Activated CD4-positive, alpha-beta T cell treated with anti-CD3 and anti-CD28 coated beads, Interleukin-2, Interleukin-6, amounts not matched to agents 100 ng/mL and 50 ng/mL, durations not matched to agents 16 hours and 8 hours (primary cell): ENCODE measurements at places on chromosomes 2 and 18.

GRCh38 chr2:207115715-207116364 is 49.9 kb downstream of the KLF7 start:
- no peak for DNase-seq

DNA sequence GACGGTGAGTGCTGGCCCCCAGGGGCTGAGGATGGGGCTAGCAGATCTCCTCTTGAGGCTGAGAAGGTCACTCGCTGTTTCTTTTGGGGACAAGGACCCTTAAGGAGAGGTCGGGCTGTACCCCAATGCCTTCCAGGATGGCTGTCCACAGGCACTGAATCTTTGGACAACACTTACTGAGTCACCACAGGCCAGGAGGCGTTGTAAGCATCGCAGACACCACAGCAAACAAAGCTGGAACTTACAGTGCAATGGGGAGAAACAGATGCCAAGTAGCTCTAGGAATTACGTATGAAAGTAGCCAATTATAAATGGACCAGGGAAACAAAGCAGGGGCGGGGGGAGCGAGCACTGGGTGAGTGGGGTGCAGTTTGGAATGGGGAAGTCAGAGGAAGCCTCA is 219.8 kb downstream of the GLI2 start:
- DNase-seq = no peak

GRCh38 chr2:60366135-60366712 is 187.2 kb downstream of the BCL11A start:
- no peak for DNase-seq

DNA sequence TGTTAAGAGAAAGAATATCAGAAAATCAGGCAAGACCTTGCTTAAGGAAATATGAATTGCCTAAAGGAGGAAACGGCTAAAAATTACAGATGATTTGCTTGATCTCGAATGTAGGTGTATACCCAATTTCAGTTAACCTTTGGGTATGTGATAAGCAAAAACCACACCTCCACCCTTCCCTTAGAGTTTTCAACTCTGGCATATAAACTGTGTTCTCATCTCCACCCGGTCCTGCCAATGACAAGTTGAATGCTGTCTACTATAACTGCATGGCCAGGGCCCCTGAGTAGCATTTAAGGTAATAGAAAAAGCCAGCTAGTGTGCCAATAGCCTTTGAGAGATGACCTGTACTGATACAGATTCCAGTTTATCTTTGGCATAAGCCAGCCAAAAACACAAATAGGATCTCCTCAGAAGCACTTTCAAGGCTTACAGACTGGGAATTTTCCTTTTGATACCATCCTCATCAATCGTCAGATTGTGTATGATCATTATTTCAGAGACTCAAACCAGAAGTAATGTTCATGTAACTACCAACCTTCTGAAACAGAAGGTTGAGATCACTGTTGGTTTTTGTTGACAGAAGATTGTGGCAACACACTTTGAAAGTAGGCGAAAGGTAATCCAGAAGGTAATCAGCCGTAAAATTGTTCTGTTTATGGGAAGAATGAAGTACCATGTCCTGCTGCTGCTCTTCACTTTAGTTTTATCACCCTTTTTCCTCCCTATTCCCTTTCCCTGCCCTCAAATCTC is 163.1 kb downstream of the GFPT1 start:
- DNase-seq = no peak

DNA sequence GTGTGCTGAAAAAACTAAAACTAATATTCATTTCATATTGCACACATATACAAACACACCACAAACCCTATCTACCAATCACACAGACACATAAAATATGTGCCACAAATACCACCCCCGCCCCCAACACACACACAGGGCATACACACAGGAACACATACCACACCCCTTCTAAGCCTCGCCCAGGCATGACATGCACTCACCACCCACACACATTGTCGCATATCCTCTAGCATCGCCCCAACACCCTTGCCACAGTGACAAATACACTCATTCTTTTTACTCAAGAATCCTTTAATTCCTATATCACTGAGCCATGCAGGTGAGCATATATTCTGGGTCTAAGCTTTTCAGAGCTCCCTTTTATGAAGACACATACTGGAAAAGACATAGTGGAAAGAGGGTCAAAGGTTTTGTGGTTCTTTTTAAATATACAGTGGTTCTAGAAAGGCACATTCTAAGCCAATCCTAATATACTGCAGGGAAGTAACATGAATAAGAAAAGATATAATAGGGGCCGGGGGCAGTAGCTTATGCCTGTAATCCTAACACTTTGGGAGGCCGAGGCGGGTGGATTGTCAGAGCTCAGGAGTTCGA is 24.5 kb upstream of the LCLAT1 start:
- peak; percentile 88 for DNase-seq

- no peak for DNase-seq
These were observed 17.0 kb upstream of the BMP10 start for GRCh38 chr2:68888038-68888704.

DNA sequence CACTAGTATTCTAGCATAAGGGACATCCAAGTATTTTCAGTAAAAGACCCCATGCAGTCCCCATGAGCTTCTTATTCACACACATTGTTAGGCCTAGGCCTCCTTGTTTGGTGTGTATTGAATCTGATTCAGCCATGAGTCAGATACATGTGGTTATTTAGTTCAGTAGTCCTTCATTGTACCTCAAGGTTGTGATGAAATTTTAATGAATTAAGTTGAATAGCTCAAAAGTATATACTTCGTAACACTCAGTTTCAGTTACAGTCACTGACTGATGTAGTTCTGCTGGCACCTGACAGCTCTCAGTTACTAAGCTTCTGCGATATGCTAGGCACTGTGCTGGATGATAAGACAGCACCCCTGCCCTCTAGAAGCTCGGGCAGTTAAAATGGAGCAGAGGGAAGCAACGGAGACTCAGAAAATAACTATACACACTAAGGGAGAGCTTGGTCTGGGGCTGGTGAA is 86.4 kb downstream of the XRCC5 start:
- peak; percentile 67 for DNase-seq

GRCh38 chr18:49655266-49656072 is 93.6 kb downstream of the LIPG start:
- no peak for DNase-seq

- DNase-seq = no peak
These were observed 247.6 kb downstream of the SLC8A1 start for GRCh38 chr2:40204268-40204667.

- no peak for DNase-seq
These were observed 313.1 kb downstream of the PLCL1 start for GRCh38 chr2:198117406-198118041.

DNA sequence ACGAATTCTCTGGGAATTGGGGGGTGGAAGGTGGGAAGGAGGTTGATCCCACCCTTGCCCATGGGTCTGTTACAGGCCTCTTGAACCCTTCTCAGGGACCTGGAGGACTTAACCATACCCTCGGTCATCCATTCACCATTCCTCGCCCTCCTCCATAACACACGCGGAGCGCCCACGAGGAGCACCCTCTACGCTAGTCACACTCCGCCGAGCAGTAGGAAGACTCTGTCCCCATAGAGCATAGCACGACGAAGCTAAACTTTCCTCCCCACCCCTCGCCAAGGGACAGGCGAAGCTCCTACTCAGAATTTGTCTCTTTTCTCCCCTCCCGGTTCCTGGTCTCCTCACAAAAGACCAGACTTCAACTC is 611 bp upstream of the ITSN2 start:
- DNase-seq = no peak

DNA sequence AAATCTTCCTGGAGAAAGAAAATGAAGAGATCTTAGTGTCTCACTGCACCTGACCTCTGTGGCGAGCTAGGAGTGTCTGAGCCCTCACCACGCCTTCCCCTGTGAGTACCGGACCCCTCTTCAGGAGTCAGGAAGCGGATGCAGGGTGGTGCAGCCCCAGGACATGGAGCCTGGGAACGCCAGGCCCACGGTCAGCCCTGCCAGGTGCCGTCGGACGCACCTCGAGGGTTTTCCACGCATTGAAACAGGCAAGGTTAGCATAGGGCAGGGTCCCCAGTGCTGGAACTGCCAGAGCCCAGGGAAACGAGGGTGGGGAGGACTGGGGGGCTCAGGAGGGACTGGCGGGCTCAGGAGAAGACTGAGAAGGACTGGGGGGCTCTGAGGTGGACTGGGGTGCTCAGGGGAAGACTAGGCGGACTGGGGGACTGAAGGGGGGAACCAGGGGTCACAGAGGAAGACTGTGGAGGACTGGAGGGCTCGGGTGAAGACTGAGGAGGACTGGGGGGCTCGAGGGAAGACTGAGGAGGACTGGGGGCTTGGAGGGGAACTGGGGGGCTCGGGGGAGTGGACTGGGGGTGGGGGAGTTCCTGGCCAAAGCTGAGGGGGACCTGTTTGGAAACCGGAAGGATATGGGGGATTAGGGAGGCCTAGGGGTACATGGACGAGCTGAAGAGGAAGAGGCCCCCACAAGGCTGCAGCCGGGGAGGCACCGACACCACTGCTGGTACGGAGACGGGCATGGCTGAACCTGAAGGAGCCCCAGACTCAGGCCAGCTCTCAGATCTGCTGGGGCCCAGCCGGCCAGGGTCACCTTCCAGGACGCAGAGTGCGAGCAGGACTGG is 65.2 kb upstream of the SNTG2 start:
- no peak for DNase-seq

DNA sequence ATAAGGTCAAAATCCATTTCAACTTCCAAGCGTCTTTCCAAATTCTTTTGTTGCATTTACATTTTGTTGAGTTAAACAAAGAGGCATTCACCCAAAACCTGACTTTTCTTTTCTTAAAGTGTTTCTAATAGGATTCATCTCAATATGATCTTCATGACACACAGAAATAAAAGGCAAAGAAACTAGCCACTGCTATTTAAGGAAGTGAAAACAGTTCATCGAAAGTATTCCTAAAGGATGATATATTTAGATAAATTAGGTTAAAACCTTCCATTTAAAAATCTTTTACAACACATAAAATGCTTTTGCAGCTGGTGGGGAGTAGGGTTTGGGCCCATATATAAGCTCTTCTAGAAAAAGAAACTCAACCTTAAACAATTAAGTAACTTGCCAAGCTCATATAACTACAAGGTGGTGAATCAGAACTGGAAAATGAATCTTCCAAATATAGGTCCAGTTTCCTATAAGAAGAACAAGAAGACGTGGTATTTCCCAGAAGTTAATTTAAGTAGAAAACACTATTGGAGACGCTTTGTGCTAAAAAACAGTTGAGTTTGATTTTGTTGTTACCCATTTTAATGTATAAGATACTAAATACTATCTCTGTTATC is 336.0 kb upstream of the HNRNPA3 start:
- DNase-seq = peak; percentile 12

- DNase-seq = peak; percentile 28
These were observed 496.9 kb upstream of the HNMT start for GRCh38 chr2:137467246-137467862.

DNA sequence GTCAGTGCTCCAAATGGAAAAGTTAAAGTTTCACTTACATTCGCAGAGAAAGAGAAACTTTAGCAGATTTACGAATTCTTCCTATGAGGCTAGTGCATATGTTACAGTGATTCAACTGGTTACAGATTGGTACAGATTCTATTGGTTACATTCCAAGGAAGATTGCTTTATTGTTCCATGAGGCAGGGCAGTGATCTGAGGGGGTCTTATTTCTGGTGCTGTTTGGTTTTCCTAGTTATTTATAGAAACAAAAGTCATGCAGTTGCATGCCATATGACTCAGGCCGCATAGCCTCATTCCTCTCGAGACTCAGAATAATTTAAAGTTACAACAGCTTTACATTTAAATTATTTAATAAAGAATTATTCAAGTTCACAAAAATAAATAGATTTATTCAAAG is 385.4 kb upstream of the SYT4 start:
- DNase-seq = no peak

DNA sequence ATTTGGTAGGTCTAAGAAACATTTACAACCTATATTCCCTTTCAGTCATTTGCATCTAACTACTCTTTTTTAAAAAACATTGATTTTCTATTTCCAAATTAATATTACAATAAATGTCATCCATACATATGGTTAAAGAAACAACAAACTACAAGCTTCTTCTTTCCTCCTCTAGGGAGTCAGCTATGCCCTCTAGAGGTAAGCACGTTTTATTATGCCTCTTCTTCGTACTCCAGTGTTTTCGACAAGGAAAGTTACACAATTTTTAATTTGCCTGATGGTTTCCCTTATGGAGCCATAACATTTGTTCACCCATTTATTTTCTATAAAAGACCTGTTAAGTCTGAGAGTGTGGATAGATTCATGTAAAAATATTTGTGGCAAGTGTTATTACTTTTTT is 183.4 kb upstream of the CDH7 start:
- DNase-seq = no peak

- DNase-seq = no peak
These were observed 103.2 kb upstream of the SMIM21 start for GRCh38 chr18:75530566-75531211.

- no peak for DNase-seq
These were observed 100.9 kb downstream of the ARL4C start for GRCh38 chr2:234395891-234396420.

DNA sequence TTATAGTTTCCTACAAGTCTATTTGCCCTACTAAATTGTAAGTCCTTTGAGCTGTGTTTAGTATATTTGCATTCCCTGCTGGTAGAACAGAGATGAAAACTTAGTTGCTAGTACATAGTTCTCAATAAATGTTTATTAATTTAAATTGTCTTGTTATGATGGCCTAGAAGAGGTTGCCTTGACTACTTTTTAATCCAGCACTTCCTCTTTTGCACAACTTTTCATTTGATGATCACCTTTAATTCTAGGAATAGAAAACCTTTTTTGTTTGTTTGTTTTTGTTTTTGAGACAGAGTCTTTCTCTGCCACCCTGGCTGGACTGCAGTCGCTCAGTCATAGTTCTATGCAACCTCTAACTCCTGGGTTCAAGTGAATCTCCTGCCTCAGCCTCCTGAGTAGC is 6.7 kb downstream of the CFAP36 start:
- no peak for DNase-seq

DNA sequence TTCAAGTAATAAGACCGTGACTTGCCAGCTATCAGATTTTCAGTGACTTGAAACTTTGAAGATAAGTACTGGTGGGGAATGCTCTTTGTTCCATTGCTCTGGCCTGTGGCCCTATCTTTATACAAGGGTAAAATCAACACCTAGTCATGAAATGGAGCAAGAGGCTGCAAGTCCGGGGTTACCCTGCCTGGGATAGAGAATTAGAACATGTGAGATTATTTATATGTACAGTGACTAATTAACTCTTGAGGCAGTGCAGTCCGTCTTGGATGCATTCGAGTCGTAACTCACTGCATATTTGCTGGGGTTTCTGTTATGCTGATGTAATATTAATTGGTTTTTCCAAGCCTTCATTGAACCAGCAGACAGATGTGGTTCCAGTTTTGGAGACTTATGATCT is 105.8 kb upstream of the LYPD6 start:
- DNase-seq = no peak

DNA sequence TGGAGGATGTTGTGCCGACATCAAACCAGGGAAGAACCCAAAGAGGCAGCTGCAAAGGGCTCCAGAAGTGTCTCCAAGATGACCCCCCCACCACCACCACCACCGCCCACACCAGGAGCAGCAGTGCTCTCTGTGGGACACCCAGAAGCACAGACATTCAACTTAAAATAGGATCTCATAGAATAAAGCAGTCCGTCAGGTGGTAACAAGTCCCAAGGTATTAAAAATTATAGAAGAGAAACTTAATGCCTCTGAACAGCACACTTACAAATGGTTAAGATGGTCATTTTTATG is 155.5 kb upstream of the ID2 start:
- DNase-seq = no peak
